ENCODE measurements at places on chromosomes 5 and 9.
A peak's percentile ranks its signal among the peaks of the same experiment; 100 is the strongest.

GRCh38 chr5:56320686-56321085 is 87.6 kb upstream of the ANKRD55 start:
- no peak for DNase-seq

- DNase-seq, result peak; percentile 60
These were observed 227.6 kb upstream of the DMRT1 start for GRCh38 chr9:613771-614347.

- no peak for DNase-seq
These were observed 29.6 kb upstream of the CNOT6 start for GRCh38 chr5:180464603-180464970.

GRCh38 chr5:16976625-16977008 is 40.5 kb upstream of the MYO10 start:
- DNase-seq, result no peak

DNA sequence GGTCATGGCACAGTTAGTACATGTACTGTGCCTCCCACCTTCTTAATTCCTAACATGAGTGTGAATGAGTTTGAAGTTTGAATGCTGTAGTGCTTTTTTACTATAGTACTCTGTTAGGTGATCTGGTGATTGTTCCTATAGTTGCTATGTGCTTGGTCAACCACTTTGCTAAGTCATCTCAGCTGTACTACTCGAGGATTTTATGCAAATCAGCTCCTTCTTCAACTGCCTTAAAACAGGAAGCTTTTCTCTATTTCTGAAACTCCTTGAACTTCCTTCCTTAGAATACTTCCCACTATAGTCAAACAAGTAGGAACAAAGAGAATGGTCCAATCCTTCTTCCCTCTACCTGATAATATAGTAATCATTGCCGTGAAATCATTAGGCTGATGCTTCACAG is 219.6 kb downstream of the CTNND2 start:
- DNase-seq, result no peak

DNA sequence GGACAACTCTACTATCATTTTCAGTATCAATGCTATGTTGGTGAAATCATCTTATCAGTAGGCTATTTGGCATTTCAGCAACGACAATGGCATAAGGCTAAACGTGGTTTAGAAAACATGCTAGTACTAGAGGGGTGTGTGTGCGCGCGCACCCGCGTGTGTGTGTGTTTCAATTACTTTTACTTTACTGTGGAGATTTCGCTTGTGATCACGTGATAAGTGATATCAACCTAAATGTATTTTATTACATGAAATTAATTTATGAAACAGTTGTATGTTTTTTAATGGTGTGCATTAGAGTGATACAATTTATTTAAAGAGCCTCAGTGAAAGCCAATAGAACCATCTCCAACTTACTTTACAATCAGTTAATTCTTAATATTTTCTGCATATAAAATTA is 587.9 kb upstream of the ITGA1 start:
- no peak for DNase-seq

DNA sequence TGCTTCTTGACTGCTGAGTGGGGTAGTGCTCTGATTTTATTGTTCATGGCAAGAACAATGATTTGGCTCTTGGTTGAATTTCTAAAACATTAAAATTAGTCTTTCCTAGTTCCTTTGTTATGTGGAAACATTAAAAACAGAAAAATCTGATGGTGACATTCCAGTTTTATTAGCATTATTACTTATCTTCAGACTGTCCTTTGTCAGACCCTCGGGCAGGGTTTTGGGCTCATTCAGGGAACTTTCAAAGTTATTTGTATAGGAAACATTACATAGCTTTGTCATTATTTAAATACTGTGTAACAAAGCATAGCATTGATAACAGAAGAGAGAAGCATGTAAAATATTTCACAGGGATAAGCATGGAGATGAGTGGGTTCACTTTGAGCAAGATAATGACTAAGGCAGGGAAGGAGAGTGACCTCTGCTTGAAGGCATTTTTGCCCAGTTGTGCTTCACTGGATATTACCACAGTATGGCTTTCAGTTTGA is 119.9 kb downstream of the KDM4C start:
- no peak for DNase-seq

DNA sequence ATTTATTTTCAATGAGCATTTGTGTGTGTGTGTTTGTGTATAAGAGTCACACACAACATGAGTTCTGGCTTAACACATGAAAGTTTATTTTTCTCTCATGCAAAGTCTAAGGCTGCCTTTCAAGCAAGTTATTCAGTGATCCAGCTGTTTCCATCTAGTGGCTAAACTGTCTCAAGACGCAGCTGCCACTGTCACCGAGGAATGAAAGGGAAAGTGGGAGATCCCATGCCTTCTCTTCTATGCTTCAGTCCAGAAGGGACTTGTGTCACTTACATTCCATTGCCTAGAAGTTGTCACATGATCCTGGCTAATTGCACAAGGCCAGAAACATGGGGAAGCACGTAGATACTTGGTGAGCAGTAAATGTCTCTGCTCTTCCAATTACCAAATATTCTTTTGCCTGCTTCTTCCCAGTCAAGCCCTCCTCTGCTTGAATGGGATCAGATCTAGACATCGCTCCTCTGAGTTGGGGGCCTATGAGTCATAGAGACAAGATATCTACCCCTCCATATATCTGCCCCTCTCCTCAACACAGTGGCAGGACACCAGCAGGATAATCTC is 30.4 kb upstream of the SLIT3 start:
- DNase-seq, result no peak

DNA sequence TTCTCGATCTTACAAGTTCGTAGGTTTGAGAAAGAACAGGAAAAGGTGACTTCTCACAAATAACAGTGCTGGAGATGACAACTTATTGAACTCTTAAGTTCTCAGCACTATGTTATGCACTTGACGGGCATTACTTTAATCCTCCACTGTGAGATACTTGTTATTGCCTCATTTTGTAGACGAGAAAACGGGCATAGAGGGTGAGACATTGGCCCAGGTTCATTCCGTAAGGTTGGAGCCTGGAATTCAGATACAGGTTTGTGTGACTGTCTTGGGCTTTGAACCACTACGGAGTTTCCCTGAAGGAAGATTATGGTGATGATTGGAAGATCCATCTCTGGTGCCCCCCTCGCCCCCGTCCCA is 657 bp downstream of the MAT2B start:
- DNase-seq, result no peak

DNA sequence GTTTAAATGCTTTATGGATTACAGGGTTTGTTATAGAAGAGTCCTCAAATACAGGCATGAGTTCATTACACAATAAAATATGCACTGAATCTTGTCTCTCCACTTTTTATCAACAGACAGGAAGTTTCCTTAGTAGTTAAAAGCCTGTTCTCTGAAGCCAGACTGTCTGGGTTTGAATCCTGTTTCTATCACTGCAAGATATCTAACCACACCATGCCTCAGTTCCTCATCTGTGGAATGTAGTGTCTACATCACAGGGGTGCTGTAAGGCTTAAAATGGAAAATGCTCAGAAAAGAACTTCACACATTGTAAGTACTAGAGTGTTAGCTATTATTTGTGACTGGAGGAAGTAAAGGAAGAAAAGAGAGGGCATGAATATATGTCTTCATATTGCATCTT is 9.3 kb downstream of the LIX1 start:
- no peak for DNase-seq

DNA sequence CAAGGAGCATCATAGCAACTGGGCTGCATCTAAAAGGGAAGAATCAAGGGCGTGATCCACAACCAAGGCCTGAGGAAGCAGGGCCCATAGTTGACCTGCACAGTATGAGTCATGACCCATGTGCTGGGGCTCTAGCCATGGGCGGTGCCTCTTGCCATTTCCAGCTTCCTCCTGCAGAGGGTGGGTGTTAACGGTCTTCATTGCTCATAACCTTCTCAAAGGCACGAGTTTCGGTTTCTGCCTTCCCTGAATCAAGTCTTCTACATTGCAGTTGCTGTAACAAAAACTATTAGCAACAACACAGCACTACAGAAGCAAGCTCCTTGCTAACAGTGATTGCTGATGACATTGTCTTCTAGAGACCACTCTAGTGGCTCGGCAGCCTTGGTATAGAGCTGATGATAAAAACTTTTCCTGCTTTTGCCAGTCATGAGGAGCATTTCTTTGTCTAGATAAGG is 66.9 kb downstream of the CTSL start:
- DNase-seq, result no peak

GRCh38 chr5:77305956-77306355 is 95.5 kb downstream of the PDE8B start:
- DNase-seq, result no peak

DNA sequence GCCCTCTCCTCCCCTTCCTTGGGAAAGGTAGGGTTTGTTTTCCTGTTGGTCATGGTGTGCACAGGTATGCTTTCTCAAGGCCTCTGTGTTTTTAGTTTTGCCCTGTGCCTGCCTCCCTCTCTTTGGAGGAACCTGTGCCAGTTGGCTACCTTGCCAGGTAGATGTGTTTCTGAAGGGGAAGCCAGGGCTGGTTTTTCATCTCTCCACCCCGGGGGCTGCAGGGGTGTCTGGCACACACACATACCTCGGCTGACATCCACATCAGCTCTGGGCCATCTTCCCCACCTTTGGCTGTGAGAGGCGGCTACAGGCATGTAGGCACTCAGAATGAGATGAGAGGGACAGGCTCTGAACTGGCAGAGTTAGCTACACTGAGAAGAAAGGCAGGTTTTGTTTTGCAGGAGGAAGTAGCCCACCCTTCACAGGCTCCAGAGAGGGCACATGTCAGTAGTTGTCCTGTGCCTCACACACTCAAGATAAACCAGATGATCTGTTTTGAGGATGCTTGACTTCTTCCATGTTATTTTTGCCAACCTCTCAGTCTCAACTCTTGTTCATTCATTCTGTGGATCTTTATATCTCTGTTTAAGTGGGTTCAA is 9.7 kb downstream of the RGMB start:
- no peak for DNase-seq

GRCh38 chr9:76353280-76353679 is 40.9 kb downstream of the RFK start:
- DNase-seq, result no peak

DNA sequence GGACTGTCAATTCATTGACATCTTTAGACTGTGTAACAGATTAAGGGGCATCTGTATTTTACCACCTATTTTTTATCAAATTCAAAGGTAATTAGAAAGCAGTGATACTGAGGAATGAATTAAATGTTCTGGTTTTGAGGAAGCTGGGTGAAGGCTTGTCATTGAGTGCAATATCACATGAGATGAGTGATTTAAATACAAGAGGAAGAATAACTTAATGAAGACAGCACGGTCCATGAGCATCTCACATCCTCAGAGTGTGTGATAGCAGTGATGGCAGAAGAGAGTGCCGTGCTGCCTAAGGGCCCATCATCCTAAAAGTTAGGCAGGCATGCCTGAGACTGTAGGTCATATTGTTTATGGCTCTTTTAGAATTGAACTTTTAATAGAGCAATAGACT is 263.3 kb downstream of the MAST4 start:
- DNase-seq, result no peak

DNA sequence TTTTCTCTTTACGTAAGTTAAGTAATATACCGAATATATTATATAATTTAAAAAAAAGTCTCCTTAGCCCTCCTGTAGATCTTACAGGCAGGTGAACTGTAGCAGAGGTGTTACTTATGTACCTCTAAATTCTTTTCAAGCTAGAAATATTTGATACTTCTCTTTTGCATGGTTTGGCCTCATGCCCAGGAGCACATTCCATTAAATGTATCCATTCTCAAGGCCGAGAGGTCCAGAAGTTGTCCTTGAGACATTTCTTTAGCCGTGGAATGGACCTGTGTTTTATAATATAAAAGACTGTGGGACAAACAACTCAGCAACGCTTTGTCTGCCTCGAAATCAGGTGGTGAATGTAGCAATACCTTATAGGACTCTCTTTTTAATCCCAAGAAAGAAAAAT is 184.5 kb downstream of the TRIO start:
- no peak for DNase-seq

DNA sequence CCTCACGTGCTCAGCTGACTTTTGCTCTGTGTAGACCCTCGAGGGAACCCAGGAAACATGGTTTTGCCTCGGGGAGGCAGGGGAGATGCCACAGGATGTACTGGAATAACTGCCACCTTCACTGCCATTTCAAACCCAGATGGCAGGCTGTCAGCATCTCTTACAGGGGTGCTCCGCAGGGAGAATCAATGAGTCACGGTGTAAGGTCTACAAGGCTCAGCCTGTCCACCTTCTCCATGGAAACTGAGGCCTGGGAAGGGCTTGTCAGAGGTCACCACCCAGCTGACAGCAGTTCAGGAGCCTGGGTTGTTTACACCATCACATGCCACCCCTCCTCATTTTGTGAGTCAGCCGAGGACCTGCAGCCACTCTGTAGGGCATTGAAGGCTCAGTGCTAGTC is 30.8 kb downstream of the DAB2IP start:
- DNase-seq, result no peak

Data from NCI-H526 (cell line).